ENCODE measurements at places on chromosomes 11 and 22. TPM values are rescaled to one million over a fixed set of nuclear protein-coding genes. Genes with fewer than 3 reads are reported as not detected.

The CDC42EP1 gene
- total RNA-seq: not detected

The MIAT gene
- total RNA-seq: 5.2 TPM

The KCNQ1OT1 gene
- 3.4 TPM for total RNA-seq

The NUDT22 gene
- 100 TPM for total RNA-seq

The LGR4 gene
- not detected for total RNA-seq

The SOX6 gene
- total RNA-seq: not detected

The OR51F2 gene
- not detected for total RNA-seq

The SEZ6L gene
- not detected for total RNA-seq

The CCDC73 gene
- total RNA-seq: not detected

The NPAS4 gene
- not detected for total RNA-seq

The INPPL1 gene
- 195 TPM for total RNA-seq

The C11orf97 gene
- total RNA-seq: not detected

The POU2F3 gene
- not detected for total RNA-seq

DNA sequence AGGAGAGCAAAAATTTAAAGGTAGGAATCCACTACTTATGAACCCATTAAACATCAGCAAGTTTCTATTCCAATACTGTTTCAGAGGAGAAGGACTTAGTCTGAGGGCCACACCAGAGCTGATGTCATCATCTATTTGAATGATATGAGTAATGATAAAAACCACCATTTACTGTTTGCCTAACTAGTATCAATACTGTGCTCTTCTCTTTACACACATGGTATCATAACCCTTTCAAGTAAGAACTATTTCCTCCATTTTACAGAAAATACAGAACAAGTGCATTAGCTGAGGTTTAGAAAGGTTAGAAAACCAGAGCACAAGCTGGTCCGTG is 651.3 kb upstream of the KIRREL3 start:
- DNase-seq: no peak

GRCh38 chr11:126878913-126879482 is 121.6 kb downstream of the KIRREL3 start:
- DNase-seq: no peak

DNA sequence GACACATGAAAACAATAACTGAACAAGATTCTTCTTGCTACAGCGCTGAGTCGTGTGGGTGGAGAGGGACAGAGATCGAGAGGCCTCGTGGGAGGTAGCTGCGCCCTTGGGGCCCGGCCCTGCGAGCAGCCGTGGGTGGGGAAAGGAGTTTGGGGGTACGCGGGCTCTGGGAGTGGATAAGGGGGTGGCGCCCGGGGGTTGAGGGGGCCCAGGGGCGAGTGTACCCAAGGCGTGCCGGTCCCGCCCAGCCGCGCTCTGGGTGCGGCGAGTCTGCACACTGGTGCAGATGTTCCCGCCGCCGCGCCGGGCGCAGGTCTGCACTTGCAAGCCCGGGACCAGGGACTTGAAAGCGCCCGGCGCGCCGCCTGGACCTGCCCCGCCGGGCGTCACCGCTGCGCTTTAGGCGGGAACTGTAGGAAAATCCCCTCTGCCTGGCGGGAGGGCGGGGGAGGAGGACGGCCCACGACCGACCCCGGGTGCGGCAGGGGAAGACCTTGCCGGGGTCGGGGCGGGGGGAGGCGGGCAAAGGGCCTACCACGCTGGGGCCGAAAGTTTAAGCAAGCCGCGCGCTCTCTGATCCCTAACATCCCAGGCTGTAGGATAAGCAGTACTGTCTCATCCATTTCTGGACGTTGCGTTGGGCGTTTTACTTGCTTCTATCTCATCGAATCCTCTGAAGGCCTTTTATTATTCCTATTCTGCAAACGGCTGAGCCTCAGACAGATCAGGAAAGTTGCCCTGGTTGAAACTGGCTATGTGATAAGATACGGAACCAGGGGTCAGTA is 1.4 kb upstream of the KREMEN1 start:
- no peak for DNase-seq

- no peak for DNase-seq
Observed at GRCh38 chr11:74710281-74710938, 20.8 kb downstream of the CHRDL2 start.

GRCh38 chr11:2267306-2267850 is 3.0 kb downstream of the ASCL2 start:
- no peak for DNase-seq

DNA sequence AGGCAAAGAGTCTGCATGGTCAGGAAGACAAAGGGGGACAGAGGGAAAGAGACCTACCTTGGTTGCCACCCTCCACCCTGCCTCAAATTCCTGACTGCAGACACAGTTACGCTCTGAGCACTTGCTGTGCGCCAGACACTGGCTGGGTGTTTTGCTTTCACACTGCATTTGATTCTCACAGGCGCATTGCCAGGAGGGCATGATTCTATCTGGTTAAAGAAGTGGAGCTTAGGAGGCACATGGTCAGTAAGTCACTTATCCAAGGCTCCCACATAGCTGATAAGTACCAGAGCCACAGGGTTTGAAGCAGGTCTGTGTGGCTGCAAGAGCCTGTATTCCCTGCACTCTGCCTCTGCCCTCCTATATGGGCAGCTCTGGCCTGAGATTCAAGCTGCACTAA is 103.9 kb downstream of the TIMP3 start:
- DNase-seq: no peak

GRCh38 chr22:46775850-46776826 is 13.7 kb downstream of the TBC1D22A start:
- peak; percentile 23 for DNase-seq

DNA sequence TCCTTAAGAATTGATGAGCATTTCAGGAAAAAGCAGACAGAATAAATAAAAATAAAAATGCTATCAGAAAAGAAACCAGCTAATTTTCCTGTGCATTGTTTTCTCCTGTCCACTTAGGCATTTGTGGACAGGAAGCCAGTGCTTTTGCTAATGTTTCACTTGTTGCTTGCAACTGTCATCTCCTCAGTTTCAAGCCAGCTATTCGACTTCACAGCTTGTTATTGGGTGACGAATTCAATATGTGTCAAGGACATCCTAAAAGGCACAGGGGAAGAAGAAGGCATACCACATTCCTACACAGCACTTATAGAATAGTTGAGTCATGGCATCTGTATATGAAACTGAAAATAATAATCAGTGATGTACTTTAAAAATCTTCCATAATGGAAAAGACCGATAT is 530.6 kb upstream of the KIRREL3 start:
- no peak for DNase-seq

GRCh38 chr22:20857838-20858614 is 585 bp downstream of the PI4KA start:
- DNase-seq: peak; percentile 76

- DNase-seq: no peak
Observed at GRCh38 chr22:47386812-47387510, 624.5 kb downstream of the TBC1D22A start.

GRCh38 chr11:45537614-45538013 is 127.8 kb downstream of the CHST1 start:
- DNase-seq: no peak

GRCh38 chr22:19290400-19291217 is 910 bp downstream of the CLTCL1 start:
- no peak for DNase-seq

GRCh38 chr11:38274031-38274430 is 1676.0 kb upstream of the RAG2 start:
- no peak for DNase-seq

- DNase-seq: peak; percentile 48
Observed at GRCh38 chr11:70270877-70271648, 573 bp downstream of the PPFIA1 start.

DNA sequence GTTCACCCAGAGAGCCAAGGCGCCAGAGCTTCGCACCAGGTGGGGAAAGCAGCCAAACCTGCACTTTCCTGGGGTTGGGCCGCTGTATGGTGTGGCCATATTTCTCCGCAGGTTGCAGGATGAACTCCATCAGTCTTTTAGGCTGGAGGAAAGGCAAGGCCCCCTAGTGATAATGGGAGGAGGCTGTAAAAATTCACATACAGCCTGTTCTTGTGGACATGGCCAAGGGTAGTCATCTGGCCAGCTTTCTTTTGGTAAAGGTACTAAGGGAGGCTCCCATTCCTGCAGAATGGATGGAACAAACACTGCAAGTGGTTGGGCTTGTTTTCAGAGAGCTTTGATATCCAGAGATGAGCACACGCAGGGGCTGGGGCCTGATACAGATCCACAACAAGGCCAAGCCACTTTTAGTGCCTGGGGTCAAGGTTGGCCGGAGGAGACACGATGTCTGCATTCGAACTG is 29.6 kb downstream of the C22orf31 start:
- no peak for DNase-seq

DNA sequence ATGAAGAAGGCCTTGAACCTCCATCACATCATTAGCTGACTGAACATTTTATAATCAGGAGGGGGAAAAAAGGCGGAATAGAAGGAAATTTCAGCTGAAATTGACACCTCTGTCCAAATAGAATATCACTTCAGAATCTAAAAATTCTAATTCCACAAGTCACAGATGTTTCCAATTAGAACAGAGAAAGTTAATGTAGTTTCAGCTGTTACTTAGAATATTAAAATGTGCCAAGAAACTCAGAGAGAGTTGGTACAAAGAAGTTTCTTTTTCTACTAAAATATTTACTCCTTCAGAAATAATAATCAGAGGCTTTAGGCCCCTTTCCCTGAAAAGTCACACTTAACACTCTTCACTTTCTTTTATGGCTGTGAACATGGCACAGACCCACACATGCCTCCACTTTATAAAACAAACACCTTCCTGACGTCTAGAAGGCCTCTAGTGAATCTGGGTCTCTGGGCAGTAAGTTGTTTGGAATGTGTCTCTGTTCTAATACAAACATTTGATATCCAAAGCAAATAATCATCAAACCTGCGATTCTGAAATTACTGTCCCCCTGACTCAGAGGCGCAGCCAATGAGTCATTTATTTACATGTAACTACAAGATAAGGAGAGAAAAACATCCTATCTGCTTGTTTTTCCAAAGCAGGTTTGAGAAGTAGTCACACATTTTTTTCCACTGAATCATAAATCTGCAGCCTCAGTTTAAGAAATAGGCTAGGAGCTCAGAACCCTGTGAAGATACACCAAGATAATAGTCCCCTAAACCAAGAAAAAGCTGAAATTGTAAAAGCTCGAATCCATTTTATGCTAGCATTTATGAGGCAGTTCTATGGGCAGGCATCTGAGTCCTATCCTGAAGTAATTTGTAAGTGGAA is 148.4 kb downstream of the ME3 start:
- no peak for DNase-seq

DNA sequence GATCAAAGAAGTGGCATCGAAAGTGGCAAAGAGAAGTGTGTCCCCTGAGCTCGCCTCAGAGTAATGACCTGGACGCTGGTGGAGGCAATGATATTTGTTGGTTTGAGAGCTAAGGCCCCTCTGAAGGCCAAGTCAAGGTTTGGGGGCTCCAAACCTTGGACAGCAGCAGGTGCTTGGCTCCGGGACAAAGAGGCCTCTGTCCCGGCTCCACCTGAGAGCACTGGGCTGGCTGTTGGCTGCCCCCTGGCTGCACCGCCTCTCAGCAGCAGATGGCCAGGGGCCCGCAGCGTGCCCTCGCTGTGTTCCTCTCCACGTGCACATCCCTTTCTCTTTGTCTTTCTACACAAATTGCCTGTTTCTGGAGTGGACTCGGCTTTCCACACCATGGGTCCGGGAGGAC is 301.3 kb downstream of the NTM start:
- no peak for DNase-seq

DNA sequence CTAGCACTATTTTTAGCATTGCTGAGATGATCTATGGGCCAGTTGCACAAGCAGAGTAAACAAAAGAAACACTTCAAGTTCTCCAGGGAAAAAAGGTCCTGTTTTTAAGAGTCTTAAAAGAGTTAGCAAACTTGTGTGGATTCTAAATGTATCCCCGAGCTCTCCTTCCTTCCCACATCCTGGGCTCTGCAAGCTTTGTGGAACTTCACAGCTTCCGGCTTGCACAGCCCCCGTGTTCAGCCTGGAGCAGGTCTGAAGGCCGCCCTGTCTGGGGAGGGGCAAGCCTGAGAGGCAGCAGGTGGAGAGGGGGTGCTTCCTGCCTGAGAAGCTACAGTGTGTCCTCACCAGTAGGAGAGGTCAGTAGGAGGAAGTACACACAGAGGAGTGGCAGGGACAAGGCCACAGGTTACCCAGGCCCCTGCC is 35.1 kb upstream of the SUSD2 start:
- peak; percentile 83 for DNase-seq

DNA sequence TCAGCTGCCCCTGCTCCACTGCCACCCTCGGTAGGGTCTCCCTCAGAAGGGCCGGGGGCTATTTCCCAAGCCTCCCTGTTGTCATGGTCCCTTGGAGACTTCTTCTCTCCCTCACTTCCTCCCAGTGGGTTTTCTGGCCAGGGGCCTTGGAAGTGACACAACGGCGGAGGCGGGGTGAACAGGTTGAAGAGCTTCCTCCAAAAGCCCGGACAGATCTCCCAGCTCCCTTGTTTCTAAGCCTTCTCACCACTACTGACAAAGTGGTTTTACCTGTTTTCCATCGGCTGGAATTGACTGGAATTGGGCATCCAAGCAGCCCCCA is 14.5 kb downstream of the MYH9 start:
- no peak for DNase-seq

DNA sequence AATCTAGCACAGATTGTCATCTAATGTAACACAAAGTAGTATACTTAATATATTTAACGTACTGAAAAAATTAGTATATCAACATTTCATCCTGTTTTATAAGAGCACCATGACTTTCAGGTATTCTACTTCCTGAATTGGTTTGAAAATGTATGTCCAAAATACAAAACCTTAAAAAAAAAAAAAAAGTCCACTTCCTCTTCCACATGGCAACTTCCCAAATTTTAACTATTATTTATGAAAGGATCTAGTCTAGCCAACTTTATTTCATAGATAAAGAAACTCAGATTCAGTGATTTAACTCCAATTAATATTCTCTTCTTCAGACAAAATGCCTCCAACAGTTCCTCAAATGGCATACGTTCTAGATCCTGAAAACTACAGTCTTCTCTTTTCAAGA is 44.0 kb downstream of the PIK3C2A start:
- DNase-seq: no peak

- no peak for DNase-seq
Observed at GRCh38 chr11:34630544-34630943, 9.7 kb downstream of the EHF start.

DNA sequence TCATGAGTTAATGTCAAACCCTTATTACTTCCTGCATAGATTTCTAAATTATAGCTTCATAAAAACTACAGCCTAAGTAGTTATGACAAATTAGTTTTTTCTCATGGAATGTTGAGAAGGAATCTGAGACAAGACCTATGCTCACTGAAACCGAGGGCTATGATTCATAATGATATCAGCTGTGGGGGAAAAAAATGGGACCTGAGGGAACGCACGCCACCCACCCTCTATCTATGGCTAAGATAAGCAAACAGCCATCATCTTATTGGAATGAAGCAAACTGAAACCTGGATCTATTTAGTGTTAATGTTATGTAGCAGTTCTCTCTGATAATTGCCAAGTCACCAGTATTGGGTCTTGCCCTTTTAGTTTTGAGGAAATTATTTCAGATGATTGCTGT is 906.9 kb upstream of the RAG2 start:
- DNase-seq: no peak

- DNase-seq: no peak
Observed at GRCh38 chr11:95863486-95864140, 60.3 kb downstream of the MTMR2 start.

All from OCI-LY7 (cell line).